ENCODE measurements at places on chromosomes 2 and 18.
A peak's percentile ranks its signal among the peaks of the same experiment; 100 is the strongest.

DNA sequence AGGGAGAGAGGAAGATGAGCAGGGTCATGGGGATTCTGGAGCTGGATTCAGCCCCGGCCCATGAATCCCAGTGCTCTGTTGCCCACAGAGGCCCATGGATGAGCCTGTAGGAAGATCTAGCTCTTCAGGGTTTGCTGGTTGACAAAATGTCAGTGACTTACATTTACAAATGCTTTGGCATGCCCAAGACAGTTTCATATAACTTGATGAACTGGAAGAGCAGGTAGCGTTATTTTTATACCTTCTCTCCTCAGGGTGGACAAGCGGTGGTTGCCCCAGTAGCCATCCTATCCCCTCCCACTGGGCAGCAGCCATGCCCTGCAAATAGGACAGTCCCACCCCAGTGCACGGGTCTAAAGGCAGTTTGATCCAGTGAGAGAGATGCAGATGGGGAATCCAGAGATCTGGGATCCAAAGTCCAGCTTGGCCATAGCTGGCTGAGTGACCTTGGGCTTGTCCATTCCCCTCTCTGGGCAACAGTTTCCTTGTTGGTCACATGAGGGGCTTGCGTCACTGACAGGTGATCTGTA is 21.5 kb upstream of the KCNK3 start:
- no peak for DNase-seq

DNA sequence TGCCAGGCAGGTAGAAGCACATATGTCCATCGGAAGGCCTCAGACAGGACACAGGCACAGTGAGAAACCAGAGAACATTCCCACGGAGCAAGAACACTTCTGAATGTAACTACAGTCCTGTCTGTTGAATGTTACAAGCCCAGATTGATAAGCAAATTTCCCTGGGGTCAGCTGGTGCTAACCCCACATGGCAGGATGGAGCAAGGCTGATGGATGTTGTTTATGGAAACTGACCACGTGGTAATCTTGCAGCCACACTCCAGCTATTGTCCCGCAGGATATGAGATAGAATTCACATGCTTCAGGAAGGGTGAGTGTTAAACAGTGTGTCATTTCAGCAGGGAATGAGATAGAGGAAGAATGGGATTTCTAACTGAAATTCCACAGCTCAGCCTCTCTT is 138.8 kb upstream of the COPS8 start:
- no peak for DNase-seq

DNA sequence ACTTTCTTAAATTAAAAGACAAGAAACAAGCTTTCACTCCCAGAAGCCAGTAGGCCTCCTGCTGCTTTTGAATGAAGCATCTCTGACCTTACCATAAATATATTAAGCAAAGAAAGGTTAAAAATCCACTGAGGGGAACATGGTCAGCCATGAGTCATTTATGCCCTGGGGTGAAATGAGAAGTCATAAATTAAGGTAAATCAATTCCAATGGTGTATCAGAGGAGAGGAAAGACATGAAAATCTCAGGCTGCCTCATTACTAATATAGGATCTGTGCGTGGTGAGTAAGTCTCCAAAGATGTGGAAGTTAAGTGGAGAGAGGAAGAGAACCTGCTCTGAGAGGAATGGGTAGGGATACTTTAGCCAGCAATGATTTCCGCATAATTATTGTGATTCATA is 292.3 kb upstream of the CHAC2 start:
- no peak for DNase-seq

GRCh38 chr2:177602611-177603164 is 210.1 kb downstream of the AGPS start:
- peak; percentile 15 for DNase-seq

DNA sequence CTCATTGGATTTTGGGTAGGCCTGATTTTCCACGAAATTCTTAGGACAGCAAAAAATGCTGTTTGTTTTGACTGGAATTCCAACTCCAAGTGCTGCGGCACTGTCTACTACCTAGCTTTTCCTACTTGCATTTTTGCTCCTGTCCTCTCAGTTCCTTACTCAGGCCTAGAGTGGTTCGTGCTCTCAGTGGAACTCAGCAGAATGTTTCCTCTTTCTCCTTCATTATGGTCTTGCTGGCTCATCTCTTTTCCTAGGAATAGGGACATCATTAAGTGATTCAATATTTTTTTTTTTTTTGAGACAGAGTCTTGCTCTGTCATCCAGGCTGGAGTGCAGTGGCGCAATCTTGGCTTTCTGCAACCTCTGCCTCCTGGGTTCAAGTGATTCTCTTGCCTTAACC is 37.9 kb downstream of the GEMIN6 start:
- no peak for DNase-seq

DNA sequence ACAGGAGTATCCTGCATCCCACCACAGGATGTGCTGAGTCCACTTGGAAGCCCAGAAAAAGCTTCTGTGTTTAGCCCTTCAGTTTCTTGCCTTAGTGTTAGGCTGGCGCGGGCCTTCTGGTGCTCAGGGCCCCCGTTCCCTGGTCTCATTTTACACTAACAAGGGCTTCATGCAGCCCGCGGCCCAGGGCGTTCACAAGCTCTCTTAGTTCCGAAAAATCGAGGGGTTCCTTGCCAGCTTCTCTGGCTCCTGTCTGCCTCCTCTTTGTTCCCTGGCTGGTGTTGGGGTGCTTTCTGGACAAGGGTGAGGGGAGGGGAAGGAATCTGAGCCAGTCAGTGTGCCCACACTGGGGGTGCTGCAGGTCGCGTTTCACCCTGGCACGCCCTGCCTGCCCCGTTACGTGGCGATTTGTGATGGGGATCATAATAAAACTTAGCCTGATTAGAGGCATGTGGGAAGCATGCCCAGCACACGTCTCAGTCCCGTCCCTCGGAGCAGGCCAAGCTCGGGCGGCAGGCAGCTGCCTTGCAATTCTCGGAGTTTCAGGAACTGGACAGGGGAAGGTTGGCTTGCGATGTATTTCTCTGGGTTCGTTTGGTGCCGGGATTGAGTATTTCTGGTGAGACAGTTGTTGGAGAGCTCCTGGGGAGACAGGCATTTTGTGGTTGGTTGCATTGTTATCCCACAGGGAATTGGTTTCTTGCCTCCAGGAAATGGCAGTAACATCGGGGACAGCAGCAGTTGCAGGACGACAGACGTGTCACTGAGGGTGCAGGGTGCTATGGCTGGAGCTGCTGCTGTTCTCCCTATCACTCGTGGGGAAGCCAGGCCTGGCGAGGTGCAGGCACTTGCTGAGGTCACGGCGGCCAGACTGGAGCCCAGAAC is 22.9 kb downstream of the SH3BP4 start:
- no peak for DNase-seq

DNA sequence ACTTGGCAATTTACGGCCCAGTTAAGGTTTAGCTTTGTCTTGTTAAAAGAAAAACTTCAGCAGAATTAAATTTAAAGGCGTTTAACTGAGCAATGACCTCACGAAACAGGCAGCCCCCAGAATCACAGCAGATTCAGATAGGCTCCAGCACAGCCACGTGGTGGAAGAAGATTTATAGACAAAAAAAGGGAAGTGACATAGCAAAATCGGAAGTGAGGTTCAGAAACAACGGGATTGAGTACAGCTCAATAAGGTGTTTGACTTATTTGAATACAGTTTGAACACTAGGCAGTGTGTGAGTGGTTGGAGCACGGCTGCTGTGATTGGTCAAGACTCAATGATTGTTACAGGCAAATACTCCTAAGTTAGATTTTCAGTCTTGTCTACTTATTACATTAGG is 79.8 kb downstream of the MOGAT1 start:
- DNase-seq = no peak

DNA sequence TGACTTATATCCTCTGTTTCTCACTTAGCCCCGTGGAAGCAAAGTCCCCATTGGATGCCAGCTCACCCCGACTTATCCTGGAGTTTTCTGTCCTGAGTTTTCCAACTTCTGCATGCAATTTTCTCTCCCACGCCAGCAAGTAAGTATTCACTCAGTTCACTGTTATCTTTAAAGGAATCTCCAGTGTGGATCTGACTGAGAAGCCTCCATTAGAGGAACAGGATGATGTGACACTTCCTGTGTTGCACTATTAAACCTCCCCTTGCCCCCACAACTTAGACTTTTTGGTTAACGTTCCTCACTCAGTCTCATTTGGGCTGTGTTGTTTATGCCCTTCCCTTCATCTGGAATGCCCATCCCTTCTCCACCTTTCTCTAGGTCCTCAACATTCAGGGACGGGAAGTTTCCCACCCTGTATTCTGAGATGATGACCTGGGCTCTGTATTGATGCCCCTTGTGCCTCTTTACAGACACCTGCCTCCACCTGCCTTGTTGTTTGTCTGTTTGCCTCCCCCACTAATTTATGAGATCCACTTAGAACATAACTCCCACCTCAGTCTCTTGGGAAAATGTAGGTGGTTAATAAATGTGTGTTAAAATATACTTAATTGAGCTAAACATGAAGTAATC is 536.1 kb upstream of the RAB6C start:
- no peak for DNase-seq

- no peak for DNase-seq
These were observed 64.4 kb upstream of the NRP2 start for GRCh38 chr2:205617905-205618304.

GRCh38 chr18:60347526-60348045 is 25.0 kb downstream of the MC4R start:
- DNase-seq = no peak

- no peak for DNase-seq
These were observed 93.6 kb upstream of the SNTG2 start for GRCh38 chr2:857081-857480.

- DNase-seq = no peak
These were observed 129.7 kb downstream of the IRS1 start for GRCh38 chr2:226669905-226670304.

- DNase-seq = peak; percentile 18
These were observed 889.3 kb upstream of the CELF4 start for GRCh38 chr18:38454764-38455469.

- no peak for DNase-seq
These were observed 62.5 kb downstream of the CAMKMT start for GRCh38 chr2:44424211-44424610.

DNA sequence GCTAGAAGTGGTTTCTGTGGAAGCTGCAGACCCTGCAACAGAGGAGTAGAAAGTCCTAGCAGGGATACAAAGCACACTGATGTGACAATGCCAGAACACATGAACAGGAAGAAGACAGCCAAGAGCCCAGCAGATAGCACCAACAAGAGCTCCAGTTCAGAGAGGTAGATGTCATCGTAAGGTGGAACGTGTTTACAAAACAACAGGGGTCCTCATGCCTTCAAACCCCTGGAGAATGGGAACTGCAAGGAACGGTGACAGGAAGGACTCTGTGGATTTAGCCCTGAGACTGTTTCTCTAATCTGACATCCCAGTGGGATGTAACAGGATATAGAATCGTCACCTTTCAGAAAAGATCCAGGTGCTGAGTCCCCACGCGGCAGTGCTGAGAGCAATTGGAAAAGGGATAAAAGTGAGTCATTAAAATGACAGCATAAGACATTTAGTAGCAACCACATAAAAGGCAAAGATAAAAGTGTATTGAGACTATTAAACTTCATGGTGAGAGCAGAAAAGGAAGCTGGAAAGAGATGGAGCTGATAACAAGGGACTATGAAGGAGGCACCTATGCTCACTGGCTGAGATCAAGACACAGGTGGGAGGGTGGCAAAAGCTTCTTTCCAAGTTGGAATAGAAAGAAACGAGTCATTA is 195.2 kb downstream of the FBXO15 start:
- no peak for DNase-seq

DNA sequence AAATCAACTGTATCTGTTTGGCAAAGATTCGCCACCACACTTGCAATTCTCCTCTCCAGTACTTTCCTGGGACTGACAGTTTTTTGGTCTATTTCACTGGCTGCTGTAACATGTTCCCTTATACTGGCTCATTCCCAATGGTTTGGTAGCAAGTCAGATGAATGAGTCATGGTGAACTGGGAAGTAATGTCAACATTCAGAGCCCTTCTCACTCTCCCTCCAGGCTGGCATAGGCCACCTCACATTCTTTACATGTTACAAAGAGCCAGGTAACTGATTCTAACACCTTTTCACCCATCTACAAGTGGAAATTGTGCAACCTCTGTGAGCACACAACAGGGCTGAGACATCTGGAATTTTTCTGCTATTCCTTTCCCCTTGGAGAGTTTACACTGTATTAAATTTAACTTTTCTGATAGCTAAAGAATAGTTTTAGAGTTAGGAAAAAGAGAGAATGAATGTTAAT is 111.3 kb upstream of the TLK1 start:
- no peak for DNase-seq

- DNase-seq = no peak
These were observed 28.1 kb downstream of the ARHGAP25 start for GRCh38 chr2:68762665-68763064.

DNA sequence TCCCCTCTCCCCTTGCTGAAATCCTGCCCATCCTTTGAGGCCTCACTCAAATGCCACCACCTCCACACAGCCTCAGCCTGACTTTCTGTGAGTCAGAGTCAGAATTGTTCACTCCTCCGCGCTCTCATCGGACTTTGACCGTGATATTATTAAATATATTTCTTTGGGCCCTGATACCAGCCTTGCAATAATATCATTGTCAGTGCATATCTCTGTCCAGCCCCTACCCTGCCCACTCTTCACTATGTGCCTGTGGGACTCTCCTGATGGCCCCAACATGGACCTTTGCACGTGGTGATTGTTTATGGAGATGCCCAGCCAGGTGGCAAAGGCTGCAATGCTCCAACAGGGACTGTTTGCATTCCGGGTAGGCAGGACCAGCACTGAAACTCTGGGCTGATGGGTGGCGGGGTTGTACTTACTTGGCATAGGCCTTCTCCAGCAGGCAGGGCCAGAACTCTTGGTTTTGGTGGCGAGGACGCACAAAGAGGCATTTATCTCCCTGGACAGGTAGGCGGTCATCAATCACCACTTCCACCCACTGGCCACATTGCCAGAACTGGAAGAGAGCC is 37.3 kb downstream of the CAPN13 start:
- no peak for DNase-seq

GRCh38 chr2:199684832-199685231 is 166.2 kb downstream of the FTCDNL1 start:
- DNase-seq = no peak

- DNase-seq = no peak
These were observed 121.0 kb upstream of the SLC39A10 start for GRCh38 chr2:195535911-195536522.

DNA sequence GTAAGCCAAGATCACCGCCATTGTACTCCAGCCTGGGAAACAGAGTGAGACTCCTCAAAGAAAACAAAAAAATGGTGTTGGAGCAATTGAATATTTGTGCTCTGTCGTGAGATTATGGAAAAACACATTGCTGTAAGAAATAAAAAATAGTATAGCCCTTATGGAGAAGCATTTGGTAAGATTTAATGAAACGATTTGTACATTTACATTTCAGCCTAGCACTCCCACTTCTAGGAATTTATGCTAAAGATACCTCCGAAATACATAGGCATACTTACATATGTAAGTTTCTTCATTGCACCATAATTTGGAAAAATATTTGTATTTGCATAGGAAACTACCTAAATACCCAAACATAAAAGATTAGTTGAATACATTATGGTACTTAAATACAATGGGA is 8.7 kb upstream of the DTNB start:
- no peak for DNase-seq

DNA sequence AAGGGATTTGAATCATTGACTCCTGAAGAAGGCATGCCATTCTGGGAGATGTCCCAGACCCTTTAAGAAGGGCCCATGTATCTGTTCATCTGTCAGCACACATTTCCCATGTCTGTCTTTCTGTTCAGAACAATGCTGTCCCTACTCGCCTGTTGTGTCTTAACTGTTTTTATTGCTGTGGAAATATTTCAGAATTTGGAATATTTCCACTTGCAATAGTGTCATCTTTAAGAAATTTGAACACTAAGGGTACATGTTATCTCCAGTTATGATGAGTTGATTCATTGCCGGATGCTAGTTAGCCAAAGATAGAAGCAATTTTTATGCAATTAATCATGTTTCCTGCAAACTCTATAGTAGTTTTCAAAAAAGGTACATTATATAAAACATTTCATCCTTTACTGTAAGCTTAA is 36.9 kb upstream of the NT5C1B start:
- no peak for DNase-seq

All from NCI-H146 (cell line).